ENCODE measurements at places on chromosomes 7 and 10.

DNA sequence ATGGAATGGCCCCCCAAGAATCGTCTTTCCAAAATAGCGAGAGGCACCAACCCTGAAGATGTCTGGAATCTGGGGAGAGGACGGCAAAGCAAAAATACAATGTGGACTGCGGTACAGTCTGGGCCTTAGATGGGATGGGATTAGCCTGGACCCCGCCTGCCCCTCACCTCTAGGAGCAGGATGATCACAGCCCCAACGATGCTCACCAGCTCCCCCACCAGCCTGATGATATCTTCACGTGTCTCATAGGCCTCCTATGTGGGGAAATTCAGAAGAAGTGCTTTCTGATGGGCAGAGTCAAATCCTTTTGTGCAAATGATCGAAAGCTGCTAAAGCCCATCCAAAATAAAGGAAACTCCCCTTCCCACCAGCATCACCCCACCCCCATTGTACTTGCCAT is 18.2 kb downstream of the TRPV5 start:
- no peak for DNase-seq

GRCh38 chr7:15580604-15581351 is 19.0 kb upstream of the AGMO start:
- no peak for DNase-seq

GRCh38 chr10:89330537-89331212 is 2.9 kb downstream of the IFIT3 start:
- no peak for DNase-seq

GRCh38 chr7:41002741-41003610 is 699.9 kb downstream of the INHBA start:
- peak; percentile 1 for DNase-seq

DNA sequence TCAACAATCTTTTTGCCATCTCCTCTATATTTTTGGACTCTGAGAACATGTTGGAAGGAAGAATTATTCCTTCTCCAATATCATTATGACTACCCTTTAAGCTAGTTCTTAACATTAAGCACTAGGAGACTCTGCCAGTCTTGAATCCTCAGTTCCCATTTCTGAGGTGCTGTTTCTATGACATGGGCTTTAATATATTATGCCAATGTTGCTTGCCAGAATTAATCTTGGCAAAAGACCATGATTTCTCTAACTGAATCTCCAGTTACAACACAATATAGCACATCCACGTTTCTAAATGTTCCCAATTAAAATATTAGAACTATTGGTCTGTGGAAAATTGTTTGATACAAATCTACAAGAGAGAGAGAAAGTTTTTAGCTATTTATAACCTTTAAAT is 250.0 kb downstream of the HGF start:
- DNase-seq = no peak

- DNase-seq = no peak
These were observed 402.6 kb upstream of the ANKRD30A start for GRCh38 chr10:36722777-36723176.

GRCh38 chr10:43060291-43060690 is 16.6 kb upstream of the RET start:
- no peak for DNase-seq

DNA sequence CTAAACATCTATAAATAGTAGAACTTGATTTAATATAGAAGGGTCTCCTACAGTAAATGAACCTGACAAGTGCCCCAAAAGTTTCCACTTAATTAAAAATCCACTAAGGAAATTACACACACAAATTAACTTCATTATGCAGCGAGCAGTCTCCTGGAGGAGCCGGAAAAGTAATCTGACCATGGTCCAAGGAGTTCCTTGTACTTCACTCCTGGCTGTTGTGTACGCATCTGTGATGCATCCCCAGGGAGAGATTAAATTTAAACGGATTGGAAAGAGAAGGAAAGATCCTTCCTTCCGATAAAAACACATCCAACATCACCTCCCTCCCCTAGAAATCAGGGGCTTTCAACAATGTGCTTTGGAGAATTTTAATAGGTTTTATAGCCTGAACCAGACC is 85.5 kb downstream of the PARD3 start:
- no peak for DNase-seq

- no peak for DNase-seq
These were observed 79.0 kb downstream of the HIPK2 start for GRCh38 chr7:139698844-139699243.

GRCh38 chr10:22599048-22599561 is 115.3 kb downstream of the PIP4K2A start:
- DNase-seq = no peak

DNA sequence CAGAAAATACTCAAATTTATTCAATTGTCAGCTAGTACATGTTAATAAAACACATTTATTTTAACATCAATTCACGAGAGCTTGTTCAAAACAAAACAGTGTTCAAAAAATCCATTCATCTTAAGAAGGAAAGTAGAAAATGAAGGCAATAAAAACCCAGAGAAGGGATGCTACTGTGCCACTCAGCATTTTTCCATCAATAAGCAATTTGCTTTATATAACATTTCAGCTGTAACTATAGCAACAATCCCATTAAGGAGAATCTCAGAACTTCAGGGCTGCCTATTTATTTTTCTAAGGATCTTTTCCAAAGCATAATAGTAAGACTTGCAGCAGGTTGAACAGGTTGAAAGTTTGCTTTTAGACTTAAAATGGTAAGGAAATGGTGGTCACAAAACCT is 190.5 kb downstream of the PCLO start:
- DNase-seq = no peak

DNA sequence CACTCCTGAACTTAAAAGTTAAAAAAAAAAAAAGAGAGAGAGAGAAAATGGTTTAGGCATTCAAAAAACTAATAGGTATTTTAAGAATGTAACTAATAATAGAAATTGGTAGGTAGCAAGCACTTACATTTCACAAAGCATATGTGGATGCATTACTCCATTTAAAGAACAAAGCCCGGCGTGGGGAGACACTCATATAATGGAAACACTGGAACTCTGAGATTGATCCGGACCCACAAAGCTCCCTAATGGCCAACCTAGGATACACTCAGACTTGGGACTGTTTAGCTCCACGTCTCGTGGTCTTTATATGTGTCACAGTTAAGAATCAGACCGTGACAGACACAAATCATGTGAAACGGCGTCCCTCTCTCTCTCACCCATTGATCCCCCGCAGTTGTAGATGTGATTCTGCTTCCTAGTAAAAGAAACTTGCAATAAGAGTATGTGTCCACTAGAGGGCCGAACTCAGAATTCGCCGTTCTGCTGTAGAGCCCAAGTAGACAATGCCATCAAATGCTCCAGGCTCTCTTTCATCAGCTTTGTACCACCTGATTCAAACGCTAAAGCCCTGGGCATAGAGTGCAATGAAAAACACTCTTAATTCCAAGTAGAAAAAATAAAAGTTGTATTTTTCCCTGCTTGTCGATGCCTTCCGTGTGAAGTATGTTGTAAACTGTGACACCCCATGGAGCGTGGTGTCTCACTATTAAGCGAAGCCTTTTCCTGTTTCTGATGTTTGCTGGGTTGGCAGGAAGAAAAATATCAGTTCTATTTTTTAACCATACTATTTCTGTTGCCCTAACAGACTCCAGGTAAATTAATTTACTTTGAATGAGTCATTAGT is 429.0 kb upstream of the MTPN start:
- DNase-seq = peak; percentile 0

- DNase-seq = no peak
These were observed 4.2 kb downstream of the RNF133 start for GRCh38 chr7:122694697-122695096.

GRCh38 chr10:20962165-20962564 is 65.1 kb upstream of the NEBL start:
- DNase-seq = no peak

DNA sequence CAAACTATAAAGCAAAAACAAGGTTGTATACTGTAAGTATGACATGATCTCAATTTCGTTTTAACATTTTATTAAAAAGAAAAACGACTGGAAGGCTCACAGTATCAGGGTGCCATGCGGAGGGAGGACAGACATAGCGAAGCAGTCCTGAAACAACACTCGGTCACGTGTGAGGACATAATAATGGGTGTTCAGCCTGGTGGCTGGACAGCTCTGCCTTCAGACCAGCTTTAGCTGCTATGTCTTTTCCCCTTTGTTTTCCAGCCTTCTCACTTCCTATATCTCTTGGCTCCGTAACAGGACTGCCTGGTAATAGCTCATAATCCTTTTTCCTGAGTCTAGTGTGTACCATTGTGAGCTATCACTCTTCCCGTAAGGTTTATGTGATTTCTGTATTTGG is 18.4 kb upstream of the KLF14 start:
- DNase-seq = no peak

DNA sequence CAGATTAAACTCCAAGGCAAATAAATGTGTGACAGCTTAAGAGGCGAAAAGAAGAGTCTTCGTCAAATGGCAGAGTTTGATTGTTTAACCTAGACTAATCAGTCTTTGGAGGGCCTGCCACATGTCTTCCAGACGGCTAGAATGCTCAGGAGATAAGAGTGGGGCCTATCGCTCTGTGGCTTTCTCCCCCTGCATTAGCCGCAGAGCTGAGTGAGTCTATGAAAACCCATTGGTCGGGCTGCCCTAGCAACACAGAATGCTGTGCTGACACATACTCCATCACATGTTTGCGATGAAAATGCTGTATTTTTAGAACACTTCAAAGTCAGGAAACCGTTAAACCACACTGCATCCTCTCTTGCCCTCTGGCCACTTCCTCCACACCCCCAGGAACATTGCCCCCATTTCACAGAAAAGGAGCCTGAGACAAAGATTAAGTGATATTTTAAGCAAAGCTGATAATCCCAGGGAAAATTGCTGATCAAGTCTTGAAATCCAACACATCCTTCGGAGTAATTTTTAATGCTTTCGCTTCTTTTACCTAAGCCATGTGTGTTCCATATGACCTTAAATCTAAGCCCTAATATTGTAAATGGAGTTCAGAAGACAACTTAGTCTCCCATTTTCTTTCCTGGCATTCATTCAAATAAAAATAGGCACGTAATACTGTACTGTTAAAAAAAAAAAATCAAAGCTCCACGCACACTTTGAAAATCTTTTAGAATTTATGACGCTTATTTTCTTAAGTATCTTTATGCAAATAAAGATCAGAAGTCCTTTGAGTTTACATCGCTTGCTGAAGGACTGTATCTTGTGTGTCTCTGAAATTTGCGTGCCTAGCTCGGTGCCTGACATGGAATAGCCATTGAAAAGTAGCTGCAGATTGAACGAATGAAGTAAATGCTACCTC is 161.2 kb downstream of the CELF2 start:
- peak; percentile 68 for DNase-seq

DNA sequence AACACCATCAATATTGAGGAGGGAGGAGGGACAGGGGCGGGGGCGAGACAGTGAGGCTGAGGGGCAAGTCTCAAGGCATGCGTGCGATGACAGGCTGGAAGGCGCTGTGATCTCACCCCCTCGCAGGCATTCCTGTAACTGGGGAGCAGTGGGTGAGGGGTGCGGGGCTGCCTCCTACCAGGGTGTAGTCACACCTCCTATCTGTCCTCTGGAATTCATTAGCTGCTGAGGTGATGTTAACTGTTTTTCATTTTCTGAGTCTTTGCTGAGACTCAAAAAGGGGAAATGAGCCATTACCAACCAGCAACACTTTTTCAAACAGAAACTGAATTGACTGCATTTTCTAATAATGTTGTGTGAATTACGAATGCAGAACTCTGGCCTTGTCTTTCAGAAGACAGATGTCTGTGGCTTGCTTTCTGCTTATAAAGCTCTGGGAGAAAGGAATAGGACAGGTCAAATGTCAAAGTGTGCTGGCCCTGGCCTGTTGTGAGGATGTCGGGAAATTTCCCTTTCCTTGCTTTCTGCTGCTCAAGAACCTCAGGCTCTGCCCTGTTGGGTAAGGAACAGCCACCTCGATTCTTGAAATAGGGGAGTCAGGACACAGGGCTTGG is 23.7 kb upstream of the CDH23 start:
- no peak for DNase-seq

GRCh38 chr7:121503730-121504129 is 107.6 kb upstream of the FAM3C start:
- DNase-seq = no peak

DNA sequence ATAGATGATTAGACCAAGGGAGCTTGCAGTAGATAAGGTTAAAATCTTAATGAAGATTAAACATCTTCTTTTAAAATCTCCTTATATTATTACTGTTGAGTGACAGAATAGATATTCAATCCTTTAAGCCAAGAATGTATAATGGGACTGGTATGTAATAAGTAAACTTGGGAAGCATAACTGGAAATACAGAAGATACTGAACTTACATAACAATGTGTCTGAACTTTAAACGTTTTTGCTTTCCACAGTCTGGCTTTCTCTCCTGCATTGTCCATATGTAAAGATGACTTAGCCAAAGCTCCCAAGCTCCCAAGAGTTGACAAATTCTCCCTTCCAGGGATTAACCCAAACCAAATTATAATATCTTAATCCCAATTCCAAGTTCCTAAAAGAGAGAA is 129.8 kb downstream of the KCND2 start:
- DNase-seq = no peak

GRCh38 chr10:11993834-11994468 is 48.7 kb downstream of the UPF2 start:
- DNase-seq = no peak

GRCh38 chr10:11828682-11829284 is 5.6 kb downstream of the PROSER2 start:
- DNase-seq = no peak

GRCh38 chr7:76394957-76395356 is 14.5 kb downstream of the SSC4D start:
- DNase-seq = no peak

GRCh38 chr7:45650404-45651394 is 76.5 kb downstream of the ADCY1 start:
- DNase-seq = no peak

GRCh38 chr10:5651388-5651764 is 15.0 kb downstream of the ASB13 start:
- no peak for DNase-seq

Data from stimulated activated CD4-positive, alpha-beta T cell treated with anti-CD3 and anti-CD28 coated beads, TNF-alpha, amount 100 ng/mL, for 48 hours (primary cell).